NCI-H1436 (cell line): ENCODE measurements at places on chromosomes 4 and X.

- DNase-seq = no peak
Observed at GRCh38 chr4:87057835-87058355, 123.1 kb downstream of the AFF1 start.

DNA sequence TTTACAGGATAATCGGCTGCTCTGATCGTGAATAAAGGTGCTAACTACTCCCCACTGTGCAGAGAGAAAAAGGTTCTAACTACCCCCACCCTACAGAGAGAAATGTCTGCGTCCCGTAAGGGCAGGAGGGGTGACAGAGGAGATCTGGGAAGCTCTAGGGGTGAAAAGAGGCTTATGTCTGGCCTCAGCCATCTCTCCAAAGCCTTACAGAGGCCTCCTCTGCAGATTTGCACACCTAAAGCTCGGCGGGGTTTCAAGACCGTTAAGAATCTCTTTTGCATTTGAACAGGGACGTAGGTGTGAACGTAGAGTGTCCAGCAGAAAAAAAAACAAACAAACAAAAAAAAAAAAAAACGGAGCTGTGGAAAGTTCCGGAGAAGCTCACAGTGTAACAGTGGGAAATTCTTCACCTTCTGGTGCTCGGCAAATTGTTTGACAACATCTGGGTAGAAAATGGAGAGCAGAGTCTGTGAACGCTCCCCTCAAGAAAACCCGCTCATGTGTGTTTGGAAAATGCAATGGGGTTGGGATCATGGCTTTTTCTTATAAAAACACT, 161.0 kb downstream of the SHOX start:
- no peak for DNase-seq

GRCh38 chr4:54365691-54366090, 136.6 kb downstream of the PDGFRA start:
- DNase-seq = no peak

DNA sequence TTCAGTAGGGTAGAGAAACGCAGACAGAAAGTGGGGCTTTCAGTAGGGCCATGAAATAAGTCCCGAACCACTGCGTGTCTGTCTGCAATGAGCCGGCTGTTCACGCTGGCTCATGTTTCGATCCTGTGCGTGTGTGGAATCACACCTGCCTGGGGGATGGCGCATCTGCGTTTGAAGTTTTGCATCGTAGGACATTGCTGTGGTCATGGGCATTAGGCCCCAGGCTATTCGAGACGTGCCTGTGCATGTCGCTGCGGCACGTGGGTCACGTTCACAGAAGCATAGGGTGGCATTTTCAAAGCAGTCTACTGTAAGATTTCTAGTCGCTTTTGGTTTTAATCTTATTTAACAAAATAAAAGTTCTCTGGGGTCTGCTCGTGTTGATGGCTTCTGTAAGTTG, 25.5 kb upstream of the HGFAC start:
- no peak for DNase-seq

- DNase-seq = no peak
Observed at GRCh38 chr4:141524116-141524515, 112.3 kb upstream of the IL15 start.

GRCh38 chr4:180512801-180513475, 1730.3 kb upstream of the TENM3 start:
- DNase-seq = no peak

DNA sequence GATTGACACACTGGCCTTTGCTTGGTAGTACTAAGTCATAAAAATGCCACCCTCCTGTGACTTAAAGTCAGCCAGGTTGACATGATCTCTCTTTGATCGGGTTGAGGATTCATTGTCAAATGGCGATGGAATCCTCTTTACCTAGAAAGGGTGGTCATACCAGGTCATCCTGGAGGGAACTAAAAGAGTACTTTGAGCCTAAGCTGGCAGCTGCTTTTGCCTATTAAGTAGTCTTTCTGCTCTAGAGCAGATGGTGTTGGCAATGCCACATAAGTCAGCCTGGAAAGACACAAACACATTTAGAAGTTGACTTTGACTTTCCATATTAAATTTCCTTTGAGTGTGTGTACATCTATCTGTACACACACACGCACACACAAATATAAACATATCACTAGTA, 39.2 kb upstream of the C4orf54 start:
- DNase-seq = no peak
